ENCODE measurements at places on chromosomes 4 and X.

- no peak for DNase-seq
Measured at GRCh38 chr4:183853548-183853940, 51.6 kb upstream of the STOX2 start.

DNA sequence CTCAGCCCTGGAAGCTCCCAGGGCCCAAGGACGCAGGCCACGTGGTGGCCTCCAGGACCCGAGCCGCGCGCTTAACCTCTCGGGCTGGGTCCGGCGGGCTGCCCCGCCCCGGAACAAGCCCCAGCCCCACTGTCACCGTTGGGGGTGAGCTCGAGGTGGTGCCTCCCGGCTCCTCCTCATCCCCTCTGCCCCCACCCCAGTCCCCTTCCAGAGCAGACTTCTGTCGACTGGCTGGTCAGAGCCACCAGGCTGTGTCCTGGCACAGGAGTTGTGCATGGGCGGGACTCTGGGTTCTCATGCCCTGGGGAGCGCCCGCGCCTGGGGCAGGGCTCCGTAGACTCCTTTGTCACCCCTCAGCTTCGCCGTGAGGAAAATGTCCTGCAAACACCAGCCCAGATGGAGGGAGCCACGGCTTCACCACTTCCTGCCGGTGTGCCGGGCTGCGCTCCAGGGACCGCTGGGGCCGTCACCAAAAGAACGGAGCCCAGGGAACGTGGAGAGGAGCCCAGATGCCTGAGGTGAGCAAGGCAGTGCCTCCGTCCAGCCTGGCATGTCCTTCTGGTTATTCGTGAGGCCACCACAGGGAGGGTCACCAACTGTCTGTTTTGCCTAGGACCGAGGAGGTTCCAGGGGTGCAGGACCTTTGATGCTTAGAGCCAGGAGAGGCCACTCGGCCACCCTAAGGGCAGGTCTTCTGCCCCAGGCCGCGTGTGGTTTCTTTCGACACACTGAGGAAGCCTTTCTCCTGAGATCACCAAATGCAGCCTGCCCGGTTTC, 7.1 kb upstream of the RGS12 start:
- DNase-seq = peak; percentile 32

DNA sequence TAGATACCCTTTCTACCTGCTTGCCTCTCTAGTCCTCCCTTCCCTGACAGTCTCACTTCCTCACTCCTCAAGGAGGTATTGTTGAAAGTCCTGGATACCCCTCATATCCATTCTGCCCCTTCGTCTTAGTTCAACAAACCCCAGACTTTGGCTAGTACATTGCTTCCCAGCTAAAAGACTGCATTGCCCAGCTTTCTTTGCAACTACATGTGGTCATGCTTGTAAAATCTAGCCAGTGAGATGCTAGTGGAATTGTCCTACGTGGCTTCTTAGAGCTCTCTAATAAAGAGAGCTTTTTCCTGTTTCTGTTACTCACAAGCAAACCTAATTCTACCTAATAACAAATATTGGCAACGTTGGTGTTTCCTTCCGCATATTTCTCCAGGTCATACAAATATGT, 237.9 kb upstream of the PSAPL1 start:
- DNase-seq = no peak

DNA sequence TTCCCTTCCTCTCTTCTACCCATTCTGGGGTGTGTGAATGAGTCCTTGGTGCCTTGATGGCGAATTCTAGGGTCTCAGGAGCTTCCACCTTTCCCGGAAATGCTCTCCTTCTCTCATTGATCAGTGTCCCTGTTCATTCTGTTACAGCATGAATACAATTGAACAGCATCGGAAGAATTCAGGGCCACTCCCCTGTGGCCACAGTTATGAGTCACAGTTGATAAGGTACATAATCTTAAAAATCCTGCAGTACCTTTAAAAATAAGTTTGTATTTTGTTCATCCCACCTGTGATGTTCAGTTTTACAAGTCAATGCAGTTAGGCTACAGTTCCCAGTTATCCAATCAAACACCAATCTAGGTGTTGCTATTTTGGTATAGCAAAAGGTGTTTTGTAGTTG, 47.3 kb upstream of the FAM9A start:
- DNase-seq = no peak

DNA sequence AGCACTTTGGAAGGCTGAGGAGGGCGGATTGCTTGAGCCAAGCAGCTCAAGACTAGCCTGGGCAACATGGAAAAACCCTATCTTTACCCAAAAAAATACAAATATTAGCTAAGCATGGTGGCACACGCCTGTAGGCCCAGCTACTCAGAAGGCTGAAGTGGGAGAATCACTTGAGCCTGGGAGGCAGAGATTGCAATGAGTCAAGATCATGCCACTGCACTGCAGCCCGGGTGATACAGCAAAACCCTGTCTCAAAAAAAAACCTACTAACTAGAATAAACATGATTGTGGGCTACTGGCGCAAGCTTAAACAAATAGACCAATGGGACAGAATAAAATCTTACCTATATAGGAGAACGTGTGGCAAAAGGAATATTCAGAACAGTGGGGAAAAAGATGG, 7.3 kb downstream of the CDKL2 start:
- no peak for DNase-seq

GRCh38 chr4:178385481-178385880, 943.2 kb upstream of the AGA start:
- DNase-seq = no peak

GRCh38 chr4:141375855-141376254, 155.2 kb downstream of the ZNF330 start:
- no peak for DNase-seq

GRCh38 chrX:129932821-129933321, 26.9 kb downstream of the UTP14A start:
- DNase-seq = peak; percentile 58

DNA sequence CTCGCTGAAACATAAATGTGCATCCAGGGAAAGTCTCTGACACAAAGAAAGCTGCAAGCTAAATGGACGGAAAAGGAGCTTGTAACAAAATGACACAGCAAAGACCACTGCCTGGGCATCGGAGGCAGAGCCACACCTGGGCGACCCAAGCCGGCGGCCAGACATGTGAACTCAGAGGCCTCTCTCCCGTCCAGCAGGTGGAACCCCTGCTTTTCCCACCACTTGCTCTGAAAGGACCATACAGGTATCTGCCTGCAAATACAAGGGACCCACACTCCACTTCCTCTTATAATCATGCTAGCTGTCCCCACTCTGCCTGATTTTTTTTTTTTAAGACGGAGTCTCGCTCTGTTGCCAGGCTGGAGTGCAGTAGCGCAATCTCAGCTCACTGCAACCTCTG, 12.0 kb downstream of the CPLX1 start:
- DNase-seq = no peak

DNA sequence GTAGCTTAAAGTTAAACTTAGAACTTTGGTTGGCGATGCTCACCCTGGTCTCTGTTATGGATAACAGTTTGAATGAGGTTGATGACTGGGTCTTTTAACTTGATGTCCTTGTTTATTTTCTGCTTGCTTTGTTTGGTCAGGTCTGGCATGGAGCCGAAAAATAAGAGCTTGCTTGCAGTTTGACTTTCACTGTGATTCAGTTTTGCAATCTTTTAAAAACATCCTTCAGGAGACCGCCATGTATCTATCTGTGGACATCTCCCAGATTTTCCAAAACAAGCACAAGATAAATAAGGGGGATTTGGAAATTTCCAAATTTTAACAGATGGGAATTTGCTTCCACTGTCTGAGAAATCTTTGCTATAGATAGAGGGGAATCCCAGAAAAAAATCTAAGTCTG, 246.7 kb downstream of the PALLD start:
- DNase-seq = no peak

DNA sequence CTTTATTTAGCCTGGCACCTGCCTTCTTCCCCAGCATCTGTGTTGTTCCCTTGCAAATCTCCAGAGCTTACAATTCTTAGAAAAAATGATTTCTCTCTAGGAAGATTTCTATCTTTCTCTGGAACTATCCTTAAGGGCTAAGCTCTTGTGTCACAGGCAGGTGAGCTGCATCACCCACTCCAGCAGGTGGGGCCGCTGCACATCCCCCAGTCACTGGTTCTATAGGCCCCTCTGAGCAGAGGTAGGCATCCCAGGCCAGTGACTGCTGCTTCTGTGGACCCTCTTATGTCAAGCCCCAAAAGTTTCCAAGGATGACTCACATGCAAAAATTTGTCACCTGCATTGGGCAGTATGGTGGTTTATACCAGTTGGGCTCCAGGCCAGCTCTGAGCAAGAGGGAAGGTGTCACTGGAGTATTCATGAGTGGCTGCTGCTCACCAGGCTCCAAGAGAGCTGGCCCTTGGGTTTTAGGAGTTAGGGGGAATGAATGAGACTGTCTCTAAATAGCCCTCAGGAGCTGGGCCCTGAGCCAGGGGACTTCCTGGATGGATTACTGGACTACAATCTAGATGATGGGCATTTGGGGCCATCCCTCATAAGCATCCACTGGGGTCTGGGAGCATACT, 208.1 kb upstream of the EOLA2 start:
- DNase-seq = no peak

DNA sequence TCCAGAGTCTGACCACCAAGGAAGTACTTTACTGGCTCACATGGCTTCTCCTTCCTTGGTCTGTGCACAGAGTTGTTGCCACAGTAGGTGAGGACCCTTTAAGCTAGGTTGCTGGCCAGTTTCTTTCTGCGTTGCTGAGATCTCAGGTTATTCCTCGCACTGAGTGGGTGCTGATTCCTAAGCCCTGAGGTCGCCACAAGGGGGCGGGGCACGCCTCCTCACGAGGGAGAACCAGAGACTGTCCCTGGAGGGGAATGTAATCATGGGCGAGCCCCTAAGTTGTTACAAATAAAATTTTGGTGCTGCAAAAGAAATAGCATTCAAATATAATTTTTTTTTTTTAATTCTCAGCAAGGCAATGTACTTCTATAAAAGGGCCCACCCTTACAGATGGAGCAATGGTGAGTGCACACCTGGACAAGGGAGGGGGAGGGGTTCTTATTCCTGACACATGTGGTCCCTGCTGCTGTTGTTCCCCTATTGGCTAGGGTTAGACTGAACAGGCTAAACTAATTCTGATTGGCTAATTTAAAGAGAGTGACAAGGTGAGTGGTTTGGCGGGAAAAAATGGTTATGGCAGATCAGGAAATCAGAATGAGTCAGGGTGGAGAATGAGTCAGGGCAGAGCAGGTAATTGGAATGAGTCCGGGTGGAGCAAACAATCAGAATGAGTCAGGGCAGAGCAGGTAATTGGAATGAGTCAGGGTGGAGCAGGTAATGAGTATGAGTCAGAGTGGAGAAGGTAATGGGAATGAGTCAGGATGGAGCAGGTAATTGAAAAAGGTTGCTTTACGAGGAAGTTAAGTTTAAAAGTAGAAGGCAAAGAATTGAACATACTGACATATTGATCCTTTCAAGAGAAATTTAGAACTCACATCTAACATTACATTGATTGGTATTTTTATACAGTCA, 107.5 kb downstream of the VSIG4 start:
- peak; percentile 25 for DNase-seq

DNA sequence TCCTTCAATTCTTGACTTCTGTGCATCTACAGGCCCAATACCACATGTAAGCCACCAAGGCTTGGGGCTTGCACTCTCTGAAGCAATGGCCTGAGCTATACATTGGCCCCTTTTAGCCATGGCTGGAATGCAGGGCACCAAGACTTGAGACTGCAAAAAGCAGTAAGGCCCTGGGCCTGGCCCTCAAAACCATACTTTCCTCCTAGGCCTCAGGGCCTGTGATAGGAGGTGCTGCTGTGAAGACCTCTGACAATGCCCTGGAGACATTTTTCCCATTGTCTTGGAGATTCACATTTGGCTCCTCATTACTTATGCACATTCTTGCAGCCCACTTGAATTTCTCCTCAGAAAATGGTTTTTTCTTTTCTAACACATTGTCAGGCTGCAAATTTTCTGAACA, 68.5 kb upstream of the FSTL5 start:
- no peak for DNase-seq

GRCh38 chrX:133300591-133300990, 82.4 kb upstream of the TFDP3 start:
- DNase-seq = no peak

GRCh38 chrX:18885328-18886004, 98.4 kb downstream of the PHKA2 start:
- no peak for DNase-seq

- no peak for DNase-seq
Measured at GRCh38 chr4:16089156-16089555, 5.3 kb upstream of the PROM1 start.

- no peak for DNase-seq
Measured at GRCh38 chr4:55367084-55367722, 21.2 kb downstream of the SRD5A3 start.

DNA sequence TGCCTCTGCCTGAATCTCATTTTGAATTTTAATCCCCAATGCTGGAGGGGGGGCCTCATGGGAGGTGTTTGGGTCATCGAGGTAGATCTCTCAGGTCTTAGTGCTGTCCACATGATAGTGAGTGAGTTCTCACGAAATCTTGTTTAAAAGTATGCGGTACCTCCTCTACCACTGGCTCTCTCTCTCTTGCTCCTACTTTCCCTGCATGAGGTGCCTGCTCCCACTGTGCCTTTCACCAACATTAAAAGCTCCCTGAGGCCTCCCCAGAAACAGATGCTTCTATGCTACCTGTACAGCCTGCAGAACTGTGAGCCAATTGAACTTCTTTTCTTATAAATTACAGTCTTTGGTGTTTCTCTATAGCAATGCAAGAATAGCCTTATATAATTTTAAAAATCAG, 560.7 kb upstream of the CPEB2 start:
- DNase-seq = no peak

- DNase-seq = no peak
Measured at GRCh38 chr4:105306820-105307219, 160.1 kb downstream of the TET2 start.

GRCh38 chrX:43898406-43899035, 16.3 kb upstream of the MAOB start:
- no peak for DNase-seq

DNA sequence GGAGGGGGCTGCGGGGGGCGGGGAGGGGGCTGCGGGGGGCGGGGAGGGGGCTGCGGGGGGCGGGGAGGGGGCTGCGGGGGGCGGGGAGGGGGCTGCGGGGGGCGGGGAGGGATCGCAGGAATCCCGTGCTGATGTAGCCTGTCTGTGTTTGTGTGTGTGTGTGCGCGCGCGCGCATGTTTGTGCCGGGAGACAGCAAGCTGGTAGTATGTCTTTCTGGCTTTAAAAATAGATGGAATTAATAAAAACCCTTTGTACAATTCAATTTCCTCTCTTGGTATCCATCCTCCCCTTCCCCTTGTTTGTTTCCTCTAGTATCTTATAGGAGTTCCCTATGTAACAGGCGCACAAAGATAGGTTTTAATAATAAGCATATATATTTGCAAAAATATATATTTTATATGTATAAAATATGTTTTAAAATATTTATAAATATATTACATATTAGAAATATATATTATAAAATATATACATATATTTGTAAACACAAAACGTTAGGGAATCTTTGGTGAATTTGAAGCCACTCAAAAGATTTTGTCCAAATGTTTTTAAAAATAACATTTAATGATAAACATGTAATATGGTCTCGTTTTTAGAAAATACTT, 782 bp downstream of the ARHGAP24 start:
- DNase-seq = no peak

- peak; percentile 38 for DNase-seq
Measured at GRCh38 chr4:77776182-77777134, 42.7 kb downstream of the CNOT6L start.

GRCh38 chr4:148240241-148240640, 202.0 kb downstream of the NR3C2 start:
- no peak for DNase-seq
